Right ventricle myocardium inferior (tissue), 1 donor: ENCODE measurements at places on chromosomes 7 and 10. TPM values are rescaled to one million over a fixed set of nuclear protein-coding genes. Genes with fewer than 3 reads are reported as not detected.
A peak's percentile ranks its signal among the peaks of the same experiment; 100 is the strongest.

DNA sequence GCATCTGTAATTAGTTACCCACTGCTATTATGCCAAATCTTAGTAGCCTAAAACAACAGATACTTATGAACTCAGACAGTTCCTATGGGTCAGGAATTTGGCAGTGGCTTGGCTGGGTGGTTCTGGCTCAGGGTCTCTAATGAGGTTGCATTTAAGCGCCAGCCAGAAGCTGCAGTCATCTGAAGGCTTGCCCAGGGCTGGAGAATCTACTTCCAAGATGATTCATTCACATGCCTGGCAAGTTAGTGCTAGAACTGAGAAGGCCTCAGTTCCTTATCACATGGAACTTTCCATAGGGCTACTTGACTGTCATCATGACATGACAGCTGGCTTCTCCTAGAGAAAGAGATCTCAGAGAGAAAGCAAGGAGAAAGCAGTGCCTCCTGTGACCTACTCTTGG, 121.3 kb downstream of the AVL9 start:
- peak; percentile 68 for DNase-seq

DNA sequence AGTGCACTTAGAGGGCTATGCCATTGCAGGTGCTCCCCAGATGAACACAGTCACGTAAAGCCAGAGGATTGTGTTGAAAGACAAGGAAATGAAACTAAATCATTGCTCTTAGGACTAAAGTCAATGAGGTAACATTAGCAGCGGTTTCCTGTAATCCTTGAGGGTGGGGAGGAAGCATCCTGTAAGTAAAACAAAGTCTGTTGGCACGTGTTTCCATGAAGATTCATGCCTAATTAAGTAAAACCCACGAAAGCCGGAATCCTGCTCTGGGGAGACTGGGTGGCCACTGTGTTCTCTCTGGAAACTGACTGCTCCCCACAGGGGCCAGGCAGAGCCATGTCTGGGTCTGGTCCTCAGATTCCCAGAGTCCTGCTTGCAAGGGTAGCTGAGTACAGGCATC, 18.3 kb downstream of the STEAP1B start:
- DNase-seq, result no peak

GRCh38 chr7:90857603-90858002, 261.5 kb downstream of the CDK14 start:
- DNase-seq, result no peak

DNA sequence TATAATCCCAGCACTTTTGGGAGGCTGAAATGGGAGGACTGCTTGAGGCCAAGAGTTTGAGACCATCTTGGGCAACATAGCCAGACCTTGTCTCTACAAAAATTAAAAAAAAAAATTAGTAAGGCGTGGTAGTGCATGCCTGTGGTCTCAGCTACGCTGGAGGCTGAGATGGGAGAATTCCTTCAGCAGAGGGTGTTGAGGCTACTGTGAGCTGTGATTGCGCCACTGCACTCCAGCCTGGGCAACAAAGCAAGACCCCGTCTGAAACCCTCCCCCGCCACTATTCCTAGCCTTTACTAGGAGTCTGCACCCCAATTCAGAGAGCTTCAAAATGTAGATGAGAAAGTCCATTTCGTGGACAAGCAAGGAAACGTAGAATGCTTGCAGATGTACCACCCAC, 95.2 kb downstream of the PRPF18 start:
- no peak for DNase-seq

Gene MLXIPL
- 6.4 TPM for total RNA-seq

Gene OR2A12
- total RNA-seq, result not detected

DNA sequence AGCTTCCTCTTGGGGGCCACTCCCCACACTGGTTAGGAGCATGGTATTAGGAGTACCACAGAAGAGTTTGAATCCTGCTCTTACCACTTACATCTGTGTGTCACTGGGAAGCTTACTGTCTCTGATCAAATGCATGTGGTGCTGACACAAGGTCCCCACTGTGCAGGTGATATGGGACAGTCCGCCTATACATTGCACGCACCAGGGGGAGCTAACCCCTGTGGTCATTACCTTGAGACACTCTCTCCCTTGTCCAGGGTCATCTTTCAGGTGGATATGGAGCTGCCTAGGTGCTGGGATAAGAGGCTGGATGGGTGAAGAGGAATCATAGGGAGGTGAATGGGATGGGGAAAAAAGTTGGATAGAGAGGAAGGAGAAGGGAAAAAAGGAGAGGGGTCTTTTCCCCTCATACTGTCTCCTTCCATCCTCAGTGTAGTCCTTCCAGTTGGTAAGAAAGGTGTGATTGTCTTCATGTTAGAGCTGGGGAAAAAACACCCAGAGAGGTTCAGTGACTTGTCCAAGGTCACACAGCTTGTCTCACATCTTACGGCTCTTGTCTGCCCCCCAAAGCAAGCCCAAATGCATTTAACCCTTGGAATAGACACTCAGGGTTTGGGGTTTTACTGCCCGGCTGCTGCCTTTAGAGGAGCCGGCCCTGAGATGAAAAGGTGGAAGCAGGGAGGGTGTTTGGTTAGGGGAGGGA, 125.9 kb downstream of the CDH23 start:
- DNase-seq, result no peak

GRCh38 chr7:22607180-22607579, 107.2 kb upstream of the STEAP1B start:
- no peak for DNase-seq

- no peak for DNase-seq
Measured at GRCh38 chr10:29866356-29866755, 193.0 kb downstream of the JCAD start.

Gene ZP3
- 0.46 TPM for total RNA-seq

GRCh38 chr7:69757981-69758430, 159.7 kb downstream of the AUTS2 start:
- DNase-seq, result no peak
